ENCODE measurements at places on chromosomes 16 and 17. TPM values are rescaled to one million over a fixed set of nuclear protein-coding genes. Genes with fewer than 3 reads are reported as not detected.

DNA sequence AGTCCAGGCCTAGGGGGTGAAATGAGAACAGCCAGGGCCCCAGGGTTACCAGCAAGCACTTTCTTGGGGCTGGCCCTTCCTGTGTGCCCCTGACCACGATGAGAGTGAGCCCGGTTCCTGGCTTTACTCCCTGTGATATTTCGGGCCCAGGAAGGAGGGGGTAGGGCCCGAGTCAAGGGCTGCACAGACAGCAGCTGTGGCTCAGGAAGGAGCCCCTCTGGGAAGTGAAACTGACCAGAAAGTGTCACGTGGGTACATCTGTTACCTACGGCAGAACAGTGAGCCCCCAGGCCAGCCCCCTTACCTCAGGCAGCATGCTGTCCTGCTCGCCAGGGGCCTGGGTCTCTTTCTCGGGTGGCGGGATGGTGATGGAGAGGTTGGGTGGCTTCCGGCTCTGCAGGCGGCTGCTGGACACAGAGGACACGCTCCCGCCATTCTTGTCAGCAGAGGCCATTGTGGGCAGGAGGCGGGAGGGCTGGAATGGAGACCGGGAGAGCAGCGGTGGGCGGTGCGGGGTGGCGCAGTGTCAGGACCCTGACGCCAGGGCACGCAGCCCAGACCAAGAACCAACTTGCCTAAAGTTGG, 13.8 kb downstream of the AANAT start:
- no peaks in the 10 kb centered on the region for H3K27me3 ChIP-seq
- no peak overlapping the region for H3K27ac ChIP-seq
- peaks cover 8% of the 10 kb centered on the region for H3K4me1 ChIP-seq
- no peaks in the 10 kb centered on the region for H3K36me3 ChIP-seq
- DNase-seq = no peak

FOXN1 gene
- total RNA-seq = not detected

ABI3 gene
- not detected for total RNA-seq

- no peak overlapping the region for H3K4me3 ChIP-seq
- no peak overlapping the region for H3K27ac ChIP-seq
- no peaks in the 10 kb centered on the region for H3K27me3 ChIP-seq
Measured at GRCh38 chr16:65660390-65660789, 538.5 kb upstream of the CDH11 start.

DNA sequence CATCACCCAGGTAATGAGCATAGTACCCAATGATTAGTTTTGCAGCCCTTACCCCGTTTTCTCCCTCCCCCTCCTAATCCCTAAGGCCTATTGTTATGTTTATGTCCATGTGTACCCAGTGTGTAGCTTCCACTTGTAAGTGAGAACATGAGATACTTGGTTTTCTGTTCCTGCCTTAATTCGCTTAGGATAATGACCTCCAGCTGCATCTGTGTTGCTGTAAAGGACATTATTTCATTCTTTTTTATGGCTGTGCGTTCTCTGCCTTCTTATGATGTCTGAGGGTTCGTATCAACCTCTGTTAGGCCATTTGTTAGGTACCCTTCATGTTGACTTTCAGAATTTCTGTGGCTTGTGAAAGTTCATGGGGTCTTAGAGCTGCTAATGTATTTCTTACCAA, 31.0 kb downstream of the CTCF start:
- H3K36me3 ChIP-seq = peaks cover 13% of the 10 kb centered on the region
- no peak overlapping the region for H3K27ac ChIP-seq
- no peaks in the 10 kb centered on the region for H3K4me1 ChIP-seq
- H3K4me3 ChIP-seq = no peak overlapping the region

- no peak overlapping the region for H3K27ac ChIP-seq
- no peak overlapping the region for H3K4me3 ChIP-seq
- peaks cover 14% of the 10 kb centered on the region for H3K27me3 ChIP-seq
- no peak for DNase-seq
- H3K36me3 ChIP-seq = no peaks in the 10 kb centered on the region
- peaks cover 4% of the 10 kb centered on the region for H3K4me1 ChIP-seq
Measured at GRCh38 chr16:13906168-13907089, 13.5 kb upstream of the ERCC4 start.

LDHD gene
- total RNA-seq = 0.24 TPM

- H3K36me3 ChIP-seq = no peaks in the 10 kb centered on the region
- H3K4me1 ChIP-seq = peaks cover 15% of the 10 kb centered on the region
- H3K27me3 ChIP-seq = no peaks in the 10 kb centered on the region
- no peak for DNase-seq
- no peak overlapping the region for H3K4me3 ChIP-seq
Measured at GRCh38 chr17:64771980-64772844, 110.1 kb upstream of the SMURF2 start.

EPX gene
- not detected for total RNA-seq

CCL16 gene
- not detected for total RNA-seq

DNA sequence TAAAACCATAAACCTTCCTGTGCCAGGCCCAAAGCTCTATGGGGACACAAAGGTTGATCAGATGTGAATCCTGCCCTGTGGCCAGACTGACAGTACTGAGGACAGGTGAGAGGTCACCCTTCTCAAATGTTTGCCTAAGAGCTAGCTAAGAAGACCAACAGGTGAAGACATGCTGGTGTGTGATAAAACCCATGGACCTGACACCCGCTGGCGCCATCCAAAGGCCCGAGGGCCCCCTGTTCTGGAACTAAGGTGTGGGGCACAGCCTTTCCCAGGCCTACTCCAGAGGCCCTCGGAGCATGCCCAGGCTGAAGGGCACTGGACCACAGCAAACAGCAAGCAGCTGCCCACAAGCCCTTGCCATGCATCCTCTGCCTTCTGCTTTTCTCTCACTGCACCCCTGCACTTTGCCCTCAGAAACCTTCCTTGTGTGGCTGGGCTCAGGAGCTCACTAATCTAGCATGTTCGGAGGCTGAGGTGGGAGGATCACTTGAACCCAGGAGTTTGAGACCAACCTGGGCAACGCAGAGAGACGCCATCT, 5.2 kb upstream of the CDK3 start:
- no peaks in the 10 kb centered on the region for H3K27me3 ChIP-seq
- H3K27ac ChIP-seq = no peak overlapping the region
- no peak overlapping the region for H3K4me3 ChIP-seq
- peaks cover 22% of the 10 kb centered on the region for H3K4me1 ChIP-seq

DNA sequence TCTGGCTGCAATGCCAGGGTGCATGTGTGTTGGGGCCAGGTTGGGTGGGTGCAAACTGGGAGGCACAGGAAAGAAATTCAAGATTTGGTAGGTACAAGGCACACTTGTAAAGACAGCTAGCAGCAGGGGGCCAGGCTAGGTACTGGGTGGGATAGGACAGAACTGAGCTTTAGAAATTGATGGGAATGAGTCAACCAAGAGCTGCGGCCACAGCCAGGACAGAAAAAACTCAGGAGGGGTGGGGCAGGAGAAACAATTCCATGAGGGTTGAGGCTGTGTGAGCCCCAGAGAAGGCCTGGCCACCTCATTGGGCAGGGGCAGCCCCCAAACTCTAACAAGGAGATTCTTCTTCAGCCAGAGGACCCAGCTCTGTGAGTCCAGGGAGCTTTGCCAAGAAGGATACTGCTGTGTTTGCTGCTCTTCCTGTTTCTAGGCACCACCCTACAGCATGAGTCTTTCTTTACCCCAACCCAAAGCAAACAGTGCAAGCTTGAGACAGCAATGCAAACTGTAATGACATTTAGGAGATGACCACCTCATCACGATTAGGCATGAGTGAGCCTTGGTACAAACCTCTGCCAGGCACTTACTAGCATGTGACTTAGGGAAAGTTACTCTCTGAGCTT, 21.3 kb upstream of the CCDC182 start:
- no peak overlapping the region for H3K27ac ChIP-seq
- no peak for DNase-seq
- no peaks in the 10 kb centered on the region for H3K36me3 ChIP-seq
- no peak overlapping the region for H3K4me3 ChIP-seq
- H3K4me1 ChIP-seq = peaks cover 3% of the 10 kb centered on the region

- H3K4me3 ChIP-seq = no peak overlapping the region
- H3K27ac ChIP-seq = no peak overlapping the region
- H3K27me3 ChIP-seq = no peaks in the 10 kb centered on the region
- no peaks in the 10 kb centered on the region for H3K36me3 ChIP-seq
- DNase-seq = no peak
Measured at GRCh38 chr17:39820541-39820940, 43.6 kb downstream of the IKZF3 start.

GRCh38 chr16:23987443-23987842, 151.7 kb downstream of the PRKCB start:
- H3K27ac ChIP-seq = no peak overlapping the region
- no peak for DNase-seq
- no peaks in the 10 kb centered on the region for H3K36me3 ChIP-seq

ABCA9 gene
- not detected for total RNA-seq

DNA sequence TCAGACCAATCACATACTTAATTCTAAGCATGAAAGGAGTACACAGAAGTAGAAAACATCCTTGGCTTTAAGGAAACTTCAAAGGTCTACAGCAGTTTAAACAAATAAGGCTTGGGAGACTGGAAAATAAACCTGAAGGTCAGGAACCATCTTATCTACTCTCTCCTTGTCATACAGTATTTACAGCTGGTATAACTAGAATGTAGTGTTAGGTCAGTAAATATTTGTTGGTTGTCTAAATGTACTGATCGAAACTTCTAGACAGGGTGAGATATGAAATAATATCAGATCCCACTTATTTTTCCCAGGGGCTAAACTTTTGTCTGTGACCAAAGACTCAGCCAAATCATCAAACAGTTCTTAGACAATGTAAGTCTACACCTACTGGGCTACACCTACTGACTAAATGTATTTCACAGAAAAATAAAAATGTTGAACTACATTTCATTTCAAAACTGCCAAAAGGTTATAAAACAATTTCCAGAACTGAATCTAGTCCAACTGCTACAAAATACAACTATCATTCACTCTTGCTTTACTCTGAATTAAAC, 27.1 kb upstream of the TMEM97 start:
- H3K27me3 ChIP-seq = no peaks in the 10 kb centered on the region
- H3K27ac ChIP-seq = no peak overlapping the region
- DNase-seq = no peak
- H3K4me3 ChIP-seq = no peak overlapping the region

GRCh38 chr17:69501591-69502468, 87.3 kb downstream of the MAP2K6 start:
- H3K27me3 ChIP-seq = no peaks in the 10 kb centered on the region
- no peak overlapping the region for H3K27ac ChIP-seq
- H3K4me3 ChIP-seq = no peak overlapping the region
- no peaks in the 10 kb centered on the region for H3K36me3 ChIP-seq

CD300E gene
- not detected for total RNA-seq

EFCAB5 gene
- not detected for total RNA-seq

DNA sequence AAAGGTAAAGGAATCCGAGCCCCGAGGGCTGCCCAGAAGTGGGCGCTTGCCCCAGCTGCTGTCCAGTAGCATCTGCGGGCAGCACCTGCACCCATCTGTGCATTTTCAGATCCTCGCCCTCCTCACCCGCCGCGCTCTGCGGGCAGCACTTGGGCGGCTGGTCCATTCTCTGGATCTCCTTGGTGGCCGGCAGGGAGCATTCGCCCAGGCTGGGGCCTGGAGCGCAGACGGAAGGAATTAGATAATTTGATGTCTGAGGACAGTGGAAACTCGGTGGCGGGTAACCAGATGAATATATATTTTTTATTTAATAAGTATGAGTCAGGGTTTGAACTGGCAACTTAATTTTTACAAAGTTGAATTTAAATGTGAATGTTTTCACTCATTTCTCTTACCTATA, 88.5 kb downstream of the NPIPB11 start:
- no peaks in the 10 kb centered on the region for H3K36me3 ChIP-seq
- no peak overlapping the region for H3K4me3 ChIP-seq
- peaks cover 44% of the 10 kb centered on the region for H3K4me1 ChIP-seq
- no peak for DNase-seq
- H3K27me3 ChIP-seq = no peaks in the 10 kb centered on the region

DNA sequence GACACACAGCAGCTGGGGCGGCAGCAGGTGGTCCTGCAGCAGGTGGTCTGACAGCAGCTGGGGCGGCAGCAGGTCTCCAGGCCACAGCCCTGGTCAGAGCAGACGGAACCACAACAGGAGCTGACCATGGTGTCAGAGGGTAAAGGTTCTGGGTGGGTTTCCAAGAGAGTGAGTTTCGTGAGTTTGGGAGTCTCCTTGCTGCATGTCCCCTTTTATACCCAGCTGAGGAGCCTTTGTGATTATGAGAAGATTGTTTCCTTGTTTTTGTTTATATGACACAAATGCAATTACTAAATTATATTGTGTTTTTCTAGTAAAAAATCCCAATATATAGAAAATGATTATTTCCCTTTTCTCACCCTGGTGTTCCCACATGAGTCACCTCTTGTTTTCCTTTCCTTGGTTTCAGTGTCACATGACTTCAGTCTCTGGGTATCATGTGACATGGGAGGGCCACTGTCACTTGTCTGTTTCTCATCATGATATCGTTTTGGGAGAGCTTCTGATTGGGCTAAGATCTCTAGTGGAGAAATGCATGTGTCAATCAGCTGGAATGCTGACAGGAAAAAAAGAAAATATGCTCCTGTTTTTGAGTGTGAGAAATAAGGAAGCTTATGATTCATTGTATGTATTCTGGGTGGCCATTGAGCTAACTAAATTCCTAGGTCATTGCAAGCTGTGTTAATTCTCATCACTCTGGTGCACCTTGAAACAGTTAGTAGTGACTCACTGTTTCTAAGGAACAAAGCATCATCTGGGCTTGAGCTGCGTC, at the start of gene KRTAP4-6:
Gene KRTAP4-6 (minus strand): TSS at position 185 of the 772 bp plus-strand sequence. CDS start 57 bp downstream, at position 128.
- no peaks in the 10 kb centered on the region for H3K36me3 ChIP-seq
- peak within 1 kb of the TSS; percentile 83 for H3K27ac ChIP-seq
- no peaks in the 10 kb centered on the region for H3K27me3 ChIP-seq

DNA sequence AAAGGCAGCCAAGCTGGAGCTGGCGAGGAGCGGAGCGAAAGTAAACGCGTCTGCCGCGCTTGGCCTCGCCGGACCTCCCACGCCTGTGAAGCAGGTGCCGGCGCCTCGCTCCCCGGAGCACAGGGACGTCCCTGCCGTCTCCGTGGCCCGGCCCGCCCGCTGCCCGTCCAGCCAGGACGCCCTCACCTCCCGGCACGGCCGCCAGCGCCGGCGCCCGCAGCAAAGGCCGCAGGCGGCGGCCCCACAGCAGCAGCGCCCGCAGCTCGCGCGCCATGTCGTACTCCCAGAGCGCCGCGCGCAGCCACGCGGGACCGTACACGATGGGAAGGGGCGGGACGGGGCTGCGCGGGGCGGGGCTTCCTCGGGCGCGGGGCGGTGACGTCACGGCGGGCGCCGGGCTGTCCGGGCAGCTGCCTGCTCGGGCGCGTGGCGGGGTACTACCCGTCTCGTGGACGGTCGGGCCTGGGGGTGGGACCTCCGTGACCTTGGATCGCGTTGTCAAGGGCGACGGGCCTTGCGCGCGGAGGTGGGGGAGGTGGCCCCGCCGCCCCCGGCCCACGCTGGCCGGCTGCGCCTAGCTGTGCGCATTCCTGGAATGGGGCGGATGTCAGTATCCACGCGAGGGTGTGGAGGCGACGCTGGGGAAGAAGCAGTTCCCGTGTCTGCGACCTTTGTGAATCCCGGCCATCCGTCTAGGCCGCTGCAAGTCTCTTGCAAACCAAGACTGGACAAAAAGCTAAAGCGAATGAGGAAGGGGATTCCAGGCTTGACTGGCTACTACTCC, at the start of gene TRAP1:
Gene TRAP1 (minus strand): TSS at position 290 of the 784 bp plus-strand sequence. CDS start 16 bp downstream, at position 274.
- H3K4me3 ChIP-seq = peak within 1 kb of the TSS; percentile 96
- H3K27me3 ChIP-seq = no peaks in the 10 kb centered on the region
- H3K36me3 ChIP-seq = peaks cover 15% of the 10 kb centered on the region
- peak; percentile 84 for DNase-seq
- H3K27ac ChIP-seq = peak within 1 kb of the TSS; percentile 84

MVD gene
- 42.6 TPM for total RNA-seq

GRCh38 chr16:8569650-8570346, 20.5 kb downstream of the TMEM114 start:
- no peak overlapping the region for H3K27ac ChIP-seq
- H3K4me3 ChIP-seq = no peak overlapping the region

ZNF778 gene
- 13.1 TPM for total RNA-seq

Data from SJSA1 (cell line).